Tibial nerve (tissue), 4 donors: ENCODE measurements at places on chromosomes 6 and 20.

DNA sequence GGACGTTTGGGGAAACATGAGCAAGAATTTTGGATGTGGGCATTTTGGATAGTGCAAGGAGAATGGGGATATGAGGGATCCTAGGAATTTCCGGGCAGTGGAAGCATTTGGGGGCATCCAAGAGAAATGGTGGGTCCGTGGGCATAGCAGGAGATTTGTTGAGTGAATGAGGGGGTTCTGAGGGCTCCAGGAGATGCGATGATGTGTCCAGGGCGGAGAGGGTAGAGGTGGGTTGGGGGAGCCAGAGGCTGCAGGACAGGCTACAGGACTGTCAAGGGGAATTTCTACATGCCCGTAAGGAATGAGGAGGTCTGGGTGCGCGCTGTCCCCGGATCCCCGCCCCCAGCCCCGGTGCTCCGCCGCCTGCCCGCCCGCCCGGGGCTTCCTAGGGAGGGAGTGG, 364 bp downstream of the FRS3 start:
- DNase-seq = no peak

GRCh38 chr6:43020847-43021246, 576 bp upstream of the RRP36 start:
- no peak for DNase-seq

- no peak for DNase-seq
These were observed 669.3 kb upstream of the GJE1 start for GRCh38 chr6:141463237-141463977.

DNA sequence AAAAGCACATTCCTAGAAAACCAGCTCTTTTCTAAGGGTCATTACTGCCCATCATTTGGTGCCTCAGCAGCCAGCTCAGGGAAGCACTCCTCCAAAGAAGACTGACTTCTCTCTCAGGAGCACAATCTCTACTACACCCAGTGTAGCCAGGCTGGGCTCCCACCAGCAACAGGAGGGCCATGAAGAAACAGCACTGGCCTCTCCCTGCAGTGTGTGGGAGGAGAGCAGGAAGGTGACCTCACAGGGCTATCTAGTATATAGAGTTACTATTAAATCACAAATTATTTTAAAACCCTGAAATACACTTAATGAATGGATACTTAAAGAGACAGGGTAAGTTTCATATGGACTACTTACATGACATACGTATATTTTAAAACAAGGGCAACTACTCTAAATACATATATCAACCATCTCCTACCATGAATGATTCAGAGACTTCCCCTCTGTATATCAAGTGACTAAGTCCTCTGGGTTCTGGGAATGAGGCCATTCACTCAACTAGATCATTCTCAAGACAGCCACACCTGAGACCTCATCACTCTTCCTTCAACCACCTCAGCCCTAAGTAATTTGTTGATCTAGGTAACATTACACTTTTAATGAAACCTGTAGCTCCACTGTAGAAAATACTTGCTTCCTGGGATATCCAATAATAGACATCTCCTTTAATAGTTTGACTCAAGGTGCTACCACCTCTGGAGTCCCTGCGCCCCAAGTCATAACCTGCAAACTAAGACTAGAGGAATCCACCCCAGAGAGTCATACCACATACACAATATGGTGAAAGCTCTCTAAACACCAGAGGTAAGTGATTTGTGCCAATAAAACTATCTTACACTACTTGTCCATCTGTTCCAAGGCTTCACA, 25.2 kb downstream of the TBX18 start:
- DNase-seq = no peak
